ENCODE measurements at places on chromosomes 11 and 22.

DNA sequence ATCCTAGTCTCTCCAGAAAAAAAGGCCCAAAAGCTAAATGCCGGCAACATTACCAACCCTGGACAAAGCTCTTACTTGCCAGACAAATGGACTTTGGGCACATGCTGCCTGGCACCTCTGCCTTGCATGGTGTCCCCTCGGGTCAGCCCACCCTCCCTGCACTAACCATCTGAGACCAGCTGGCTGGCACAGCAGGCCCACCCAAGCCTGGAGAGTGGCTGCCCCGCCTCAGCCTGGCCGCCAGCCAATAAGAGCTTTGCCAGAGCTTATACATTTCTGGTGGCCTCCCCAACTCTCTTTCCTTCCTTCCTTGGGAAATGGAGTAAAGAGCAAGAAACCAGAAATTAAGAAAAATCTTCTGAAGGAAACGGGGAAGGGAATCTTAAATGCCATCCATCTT lies 24.5 kb downstream of the MCHR1 start:
- no peak for DNase-seq

DNA sequence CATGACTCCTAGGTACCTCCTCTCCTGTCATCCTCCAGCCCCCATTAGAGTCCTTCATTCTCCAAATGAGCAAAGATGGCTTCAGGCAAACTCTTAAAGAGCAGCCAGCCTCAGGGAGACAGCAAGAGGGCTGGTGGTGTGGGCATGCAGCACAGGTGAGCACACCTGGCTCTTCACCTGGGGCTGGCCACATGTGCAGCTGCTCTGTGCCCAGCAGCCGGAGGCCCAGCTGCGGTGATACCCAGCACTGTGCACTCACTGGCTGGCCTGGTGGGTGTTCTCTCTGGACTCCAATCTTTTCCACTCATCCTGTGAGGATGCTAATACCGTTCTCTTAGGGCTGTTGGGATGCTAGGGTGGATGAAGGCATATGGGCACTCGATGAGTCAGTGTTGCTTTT lies 106.1 kb upstream of the PARVA start:
- no peak for DNase-seq

DNA sequence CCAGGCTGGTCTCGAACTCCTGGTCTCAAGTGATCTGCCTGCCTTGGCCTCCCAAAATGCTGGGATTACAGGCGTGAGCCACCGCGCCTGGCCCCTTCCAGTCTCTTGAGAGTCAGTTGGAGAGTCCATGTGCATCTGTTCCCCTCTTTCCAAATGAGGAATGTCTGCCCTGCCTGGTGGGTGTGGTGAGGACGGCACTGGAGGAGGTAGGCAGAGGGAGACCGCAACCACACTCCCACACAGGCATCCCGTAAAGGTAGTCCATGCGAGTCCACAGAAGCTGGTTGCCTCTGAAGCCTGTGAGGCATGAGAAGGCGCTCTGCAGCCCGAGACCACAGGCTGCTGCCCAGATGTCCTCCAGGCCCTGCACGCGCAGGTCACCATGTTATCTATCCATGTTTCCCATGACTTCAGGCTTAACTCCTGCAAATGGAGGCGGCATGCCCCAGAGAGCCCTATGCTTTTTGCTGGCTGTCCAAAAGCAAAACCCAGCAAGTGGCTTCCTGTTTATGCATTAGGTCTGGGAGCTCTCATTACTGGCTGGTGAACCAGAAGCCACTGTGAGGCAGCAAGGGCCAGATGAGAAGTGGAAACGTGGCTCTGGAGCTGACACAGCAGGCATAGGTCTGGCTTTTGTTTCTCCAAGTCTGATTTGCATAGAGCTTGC lies 43.4 kb downstream of the GRIK4 start:
- DNase-seq = no peak

GRCh38 chr22:45458532-45458931 lies 44.2 kb upstream of the FBLN1 start:
- no peak for DNase-seq

DNA sequence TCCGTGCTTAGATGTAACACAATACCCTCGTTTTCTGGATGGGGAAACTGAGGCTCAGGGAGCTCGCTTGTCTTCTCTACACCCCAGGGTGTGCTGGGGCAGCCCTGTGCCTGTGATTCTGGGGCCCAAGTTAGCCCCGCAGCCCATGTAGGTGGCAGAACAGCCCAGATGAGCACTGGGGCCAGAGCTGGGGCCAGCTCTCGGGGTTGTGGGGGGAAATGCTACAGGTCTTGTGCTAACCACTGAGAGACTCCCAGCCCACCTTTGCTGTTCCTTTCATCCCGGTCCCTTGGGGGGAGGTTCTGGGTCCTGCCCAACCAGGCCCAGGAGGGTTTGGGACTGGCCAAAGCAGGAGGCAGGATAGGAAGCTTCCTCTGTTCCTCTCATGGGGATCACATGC lies 13.5 kb downstream of the MYEOV start:
- no peak for DNase-seq

- peak; percentile 29 for DNase-seq
Observed at GRCh38 chr22:37566329-37566837, 6.1 kb downstream of the CDC42EP1 start.

DNA sequence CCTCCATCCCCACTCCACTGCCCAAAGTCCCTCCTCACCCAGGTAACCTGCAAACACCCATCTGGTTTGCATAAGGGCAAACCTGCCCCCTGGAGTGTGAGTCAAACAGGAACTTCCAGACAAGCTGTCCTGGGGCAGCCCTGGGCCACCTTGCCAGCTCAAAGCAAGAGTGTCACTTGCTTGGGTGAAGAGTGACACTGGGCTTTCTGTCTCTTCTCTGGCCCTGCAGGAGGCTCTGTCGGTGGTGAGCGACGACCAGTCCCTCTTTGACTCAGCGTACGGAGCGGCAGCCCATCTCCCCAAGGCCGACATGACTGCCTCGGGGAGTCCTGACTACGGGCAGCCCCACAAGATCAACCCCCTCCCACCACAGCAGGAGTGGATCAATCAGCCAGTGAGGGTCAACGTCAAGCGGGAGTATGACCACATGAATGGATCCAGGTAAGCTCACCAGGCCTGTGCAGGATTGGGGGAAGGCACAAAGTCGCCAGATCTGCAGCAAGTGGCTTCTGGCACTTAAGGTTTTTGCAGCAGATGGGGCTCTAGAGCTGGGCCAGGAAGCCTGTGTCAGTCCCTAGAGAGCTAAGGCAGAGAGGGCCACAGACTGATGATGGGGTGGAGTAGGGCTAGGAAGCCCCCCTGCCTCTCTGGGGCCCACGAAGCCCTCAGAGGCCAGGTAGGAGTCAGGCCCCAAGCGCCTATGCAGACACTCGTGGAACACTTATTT lies 64.2 kb downstream of the FLI1 start:
- DNase-seq = no peak

DNA sequence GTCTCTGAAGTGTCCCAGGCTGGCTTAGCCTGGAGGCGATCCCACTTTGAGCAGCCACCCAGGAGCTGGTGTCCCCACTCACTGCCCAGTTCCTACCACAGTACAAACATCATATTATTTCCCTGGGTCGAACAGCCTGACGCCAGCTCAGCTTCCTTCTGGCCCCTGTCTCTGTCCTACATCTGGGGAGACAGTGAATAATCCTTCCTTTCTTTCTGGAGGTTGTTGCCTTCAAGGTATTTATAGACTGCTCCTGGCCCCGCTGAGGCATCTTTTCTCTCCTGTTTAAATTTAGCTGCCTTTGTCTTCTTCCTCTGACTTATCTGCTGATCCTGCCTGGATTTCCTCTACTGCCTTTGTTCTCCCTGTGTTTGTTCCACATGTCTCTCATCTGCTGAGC lies 56.8 kb upstream of the LRRC55 start:
- no peak for DNase-seq

GRCh38 chr22:31585161-31585859 lies 76.7 kb downstream of the PISD start:
- no peak for DNase-seq

DNA sequence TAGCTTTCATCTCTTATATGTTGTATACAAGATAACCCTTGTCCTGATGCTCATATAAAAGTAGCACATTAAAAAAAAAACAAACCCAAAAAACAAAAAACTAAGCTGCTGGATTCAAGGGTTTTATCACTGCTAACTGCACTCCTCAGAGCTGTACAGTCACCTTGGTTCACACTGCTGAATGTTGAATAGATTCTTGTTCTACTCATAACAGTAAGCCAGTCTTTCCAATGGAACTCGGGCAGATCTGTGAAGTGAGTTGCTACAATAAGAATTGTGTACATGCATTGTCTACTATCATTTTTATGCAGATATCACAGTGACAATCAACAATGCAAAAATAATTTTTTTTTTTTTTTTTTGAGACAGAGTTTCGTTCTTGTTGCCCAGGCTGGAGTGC lies 4.7 kb downstream of the HARBI1 start:
- no peak for DNase-seq

DNA sequence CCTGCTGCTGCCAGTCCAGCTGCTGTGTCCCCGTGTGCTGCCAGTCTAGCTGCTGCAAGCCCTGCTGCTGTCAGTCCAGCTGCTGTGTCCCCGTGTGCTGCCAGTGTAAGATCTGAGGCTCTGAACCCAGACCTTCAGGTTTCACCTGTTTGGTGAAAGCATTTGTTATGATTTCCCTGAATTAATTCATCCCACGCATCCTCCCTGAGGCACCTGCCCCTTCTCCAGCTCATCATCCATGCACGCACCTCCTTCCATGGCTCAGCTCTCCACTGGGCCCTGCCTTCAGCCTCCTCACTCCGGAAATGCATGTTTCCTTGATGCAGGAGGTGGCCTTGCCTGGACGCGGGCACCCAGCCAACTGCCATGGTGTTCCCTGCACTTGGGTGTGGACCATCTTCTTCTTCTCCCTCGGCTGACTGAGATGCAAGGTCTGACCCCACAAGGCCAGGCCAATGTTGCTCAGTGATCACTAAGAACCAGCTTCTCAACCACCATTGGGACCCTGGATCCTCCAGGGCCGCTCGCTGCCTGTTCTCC lies 788 bp downstream of the KRTAP5-10 start:
- no peak for DNase-seq

- DNase-seq = no peak
Observed at GRCh38 chr22:45572444-45572843, 69.8 kb downstream of the FBLN1 start.

Data from activated T-cell treated with anti-CD3 and anti-CD28 coated beads, Interleukin-2, amount 50 U/mL, for 4 hours (primary cell).